Umbilical cord (tissue), 2 donors: ENCODE measurements at places on chromosomes 4 and X. TPM values are rescaled to one million over a fixed set of nuclear protein-coding genes. Genes with fewer than 3 reads are reported as not detected.

HSFX4 gene
- total RNA-seq, result not detected

USP9X gene
- 85.5 TPM for total RNA-seq

NAT8L gene
- 0.48 TPM for total RNA-seq

GRIA3 gene
- 7.9 TPM for total RNA-seq

SYTL4 gene
- 9.4 TPM for total RNA-seq

SPIN2A gene
- total RNA-seq, result 0.24 TPM

ARHGAP24 gene
- 124 TPM for total RNA-seq

FAM47A gene
- total RNA-seq, result not detected

NPY2R gene
- total RNA-seq, result 1.4 TPM

PLXNA3 gene
- total RNA-seq, result 10.1 TPM

CCDC149 gene
- 17.8 TPM for total RNA-seq

DOK7 gene
- total RNA-seq, result 2.4 TPM

DTHD1 gene
- 7.9 TPM for total RNA-seq

STS gene
- total RNA-seq, result 5.3 TPM

FREM3 gene
- total RNA-seq, result 2.2 TPM

GNL3L gene
- total RNA-seq, result 16.6 TPM

WWC2 gene
- total RNA-seq, result 36.8 TPM

RGN gene
- total RNA-seq, result 1.4 TPM

LUZP4 gene
- total RNA-seq, result 5.1 TPM

TCEAL3 gene
- total RNA-seq, result 61.4 TPM

PRKX gene
- 78.0 TPM for total RNA-seq
